ENCODE measurements at places on chromosomes 7 and 10. TPM values are rescaled to one million over a fixed set of nuclear protein-coding genes. Genes with fewer than 3 reads are reported as not detected.

DNA sequence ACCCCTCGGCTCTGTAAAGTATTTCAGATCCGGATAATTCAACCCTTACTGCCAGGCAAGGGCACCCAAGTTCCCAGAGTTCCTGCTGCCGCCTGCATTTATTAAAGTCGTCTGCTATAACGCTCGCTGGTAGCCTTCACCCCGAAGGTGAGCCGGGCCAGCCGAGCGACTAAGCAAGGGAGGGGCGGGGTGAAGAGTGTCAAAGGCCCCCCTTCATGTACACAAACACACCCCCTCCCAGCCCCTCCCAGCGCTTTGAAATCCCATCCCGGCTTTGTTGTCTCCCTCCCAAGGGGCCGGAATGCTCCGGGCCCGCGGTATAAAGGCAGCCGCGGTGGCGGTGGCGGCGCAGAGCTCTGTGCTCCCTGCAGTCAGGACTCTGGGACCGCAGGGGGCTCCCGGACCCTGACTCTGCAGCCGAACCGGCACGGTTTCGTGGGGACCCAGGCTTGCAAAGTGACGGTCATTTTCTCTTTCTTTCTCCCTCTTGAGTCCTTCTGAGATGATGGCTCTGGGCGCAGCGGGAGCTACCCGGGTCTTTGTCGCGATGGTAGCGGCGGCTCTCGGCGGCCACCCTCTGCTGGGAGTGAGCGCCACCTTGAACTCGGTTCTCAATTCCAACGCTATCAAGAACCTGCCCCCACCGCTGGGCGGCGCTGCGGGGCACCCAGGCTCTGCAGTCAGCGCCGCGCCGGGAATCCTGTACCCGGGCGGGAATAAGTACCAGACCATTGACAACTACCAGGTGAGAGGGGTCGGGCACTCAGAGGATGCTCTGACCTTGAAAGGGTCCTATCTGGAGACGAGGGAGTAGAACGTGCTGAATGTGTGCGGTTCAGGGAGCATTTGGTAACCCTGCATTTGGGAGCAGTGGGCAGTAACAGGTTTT, at the start of gene DKK1:
Gene DKK1, plus strand, starts transcription at position 349 of the 889 bp plus-strand sequence. Its CDS starts 154 bp downstream, at position 503.
- peaks cover 75% of the 10 kb centered on the region for H3K27me3 ChIP-seq
- H3K4me3 ChIP-seq: peak within 1 kb of the TSS; percentile 84
- H3K27ac ChIP-seq: peak within 1 kb of the TSS; percentile 57
- no peaks in the 10 kb centered on the region for H3K36me3 ChIP-seq
- peaks cover 31% of the 10 kb centered on the region for H3K4me1 ChIP-seq
- peak; percentile 41 for DNase-seq

- no peaks in the 10 kb centered on the region for H3K27me3 ChIP-seq
- peaks cover 29% of the 10 kb centered on the region for H3K4me1 ChIP-seq
- H3K27ac ChIP-seq: peak overlapping the region; percentile 51
- no peak for DNase-seq
- H3K36me3 ChIP-seq: no peaks in the 10 kb centered on the region
- no peak overlapping the region for H3K4me3 ChIP-seq
Measured at GRCh38 chr7:80876894-80877414, 41.9 kb downstream of the SEMA3C start.

- H3K27me3 ChIP-seq: no peaks in the 10 kb centered on the region
- H3K4me1 ChIP-seq: no peaks in the 10 kb centered on the region
- H3K4me3 ChIP-seq: no peak overlapping the region
- no peak for DNase-seq
- H3K27ac ChIP-seq: no peak overlapping the region
Measured at GRCh38 chr10:70652761-70653657, 19.3 kb upstream of the ADAMTS14 start.

The FXYD4 gene
- not detected for total RNA-seq

DNA sequence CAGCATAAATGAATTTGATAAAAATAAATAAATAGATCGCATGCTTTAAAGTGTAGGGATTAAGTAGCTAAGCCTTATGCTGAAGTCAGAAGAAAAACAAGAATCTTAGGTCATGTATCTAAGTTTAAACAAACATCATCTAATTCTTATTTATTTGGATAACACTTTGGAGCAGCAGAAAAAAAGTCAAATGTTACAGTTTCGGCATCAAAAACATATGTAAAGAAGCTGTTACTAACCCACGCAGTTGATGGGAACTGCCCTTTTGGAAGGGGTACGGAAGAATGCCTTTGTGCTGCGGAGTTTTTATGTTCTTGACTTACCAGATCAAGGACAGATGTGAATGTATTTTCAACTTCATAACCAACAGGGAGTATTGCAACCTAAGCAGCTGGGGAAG, 37.3 kb upstream of the HABP2 start:
- H3K27me3 ChIP-seq: peaks cover 5% of the 10 kb centered on the region
- H3K27ac ChIP-seq: no peak overlapping the region
- DNase-seq: no peak
- peaks cover 6% of the 10 kb centered on the region for H3K36me3 ChIP-seq

DNA sequence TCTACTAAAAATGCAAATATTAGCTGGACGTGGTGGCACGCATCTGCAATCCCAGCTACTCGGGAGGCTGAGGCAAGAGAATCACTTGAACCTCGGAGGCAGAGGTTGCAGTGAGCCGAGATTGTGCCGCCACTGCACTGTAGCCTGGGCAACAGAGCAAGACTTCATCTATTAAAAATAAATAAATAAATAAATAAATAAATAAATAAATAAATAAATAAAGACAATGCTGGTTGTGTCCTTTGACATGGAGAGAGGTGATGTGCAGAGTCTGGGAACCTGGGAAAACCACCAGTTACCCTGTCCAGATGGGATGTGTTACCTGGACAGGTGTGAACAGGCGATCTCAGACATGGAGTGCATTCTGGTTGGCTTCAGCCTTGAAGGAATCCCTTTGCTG, 102.5 kb downstream of the COBL start:
- no peak for DNase-seq
- H3K27ac ChIP-seq: no peak overlapping the region
- no peaks in the 10 kb centered on the region for H3K27me3 ChIP-seq
- no peaks in the 10 kb centered on the region for H3K4me1 ChIP-seq
- no peak overlapping the region for H3K4me3 ChIP-seq
- H3K36me3 ChIP-seq: no peaks in the 10 kb centered on the region

The ANKRD2 gene
- not detected for total RNA-seq

DNA sequence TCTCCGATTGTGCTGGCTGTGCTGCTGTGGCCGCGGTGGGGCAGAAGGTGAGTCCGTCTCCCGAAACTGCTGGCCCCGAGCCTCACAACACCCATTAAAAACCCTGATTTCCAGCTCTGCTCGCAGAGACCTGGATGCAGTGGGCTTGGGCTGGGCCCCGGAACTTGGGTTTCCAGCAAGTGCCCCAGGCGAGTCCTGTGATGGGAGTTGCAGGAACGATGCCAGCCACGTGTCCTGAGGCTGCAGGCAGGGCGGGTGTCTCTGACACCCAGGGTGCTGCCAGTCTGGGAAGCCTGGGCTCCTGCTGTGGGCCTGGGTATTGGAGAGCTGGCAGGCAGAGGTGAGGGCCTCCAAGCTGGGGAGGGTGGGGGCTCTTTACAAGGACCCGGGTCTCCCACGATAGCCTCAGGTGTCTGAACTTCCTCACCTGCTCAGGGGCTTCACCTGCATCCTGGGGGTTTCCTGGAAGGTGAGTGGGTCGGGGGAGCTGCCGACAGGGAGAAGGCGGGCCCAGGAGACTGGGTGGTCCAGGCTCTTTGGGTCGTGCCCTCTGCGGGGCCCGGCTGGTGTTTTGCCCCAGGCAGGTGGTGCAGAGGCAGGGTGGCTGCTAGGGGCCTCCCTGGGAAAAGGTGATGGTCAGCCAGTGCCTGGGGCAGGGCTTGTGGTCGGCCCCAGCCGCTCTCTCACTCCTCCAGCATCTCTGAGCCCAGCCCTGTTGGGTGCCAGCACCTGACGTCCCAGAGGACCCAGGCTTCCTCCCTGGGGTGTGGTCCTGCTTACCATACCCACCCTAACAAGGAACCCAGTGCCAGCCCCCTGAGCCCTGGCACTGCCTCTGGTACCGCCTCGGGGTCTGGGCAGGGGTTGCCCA, 180.3 kb downstream of the DNAJB6 start:
- no peak overlapping the region for H3K4me3 ChIP-seq
- H3K4me1 ChIP-seq: peaks cover 34% of the 10 kb centered on the region
- H3K27ac ChIP-seq: no peak overlapping the region
- H3K36me3 ChIP-seq: no peaks in the 10 kb centered on the region
- no peaks in the 10 kb centered on the region for H3K27me3 ChIP-seq

GRCh38 chr7:154836021-154836448, 166.9 kb downstream of the PAXIP1 start:
- peaks cover 29% of the 10 kb centered on the region for H3K27me3 ChIP-seq
- DNase-seq: no peak
- H3K27ac ChIP-seq: no peak overlapping the region
- no peaks in the 10 kb centered on the region for H3K36me3 ChIP-seq
- H3K4me1 ChIP-seq: no peaks in the 10 kb centered on the region
- H3K4me3 ChIP-seq: no peak overlapping the region

DNA sequence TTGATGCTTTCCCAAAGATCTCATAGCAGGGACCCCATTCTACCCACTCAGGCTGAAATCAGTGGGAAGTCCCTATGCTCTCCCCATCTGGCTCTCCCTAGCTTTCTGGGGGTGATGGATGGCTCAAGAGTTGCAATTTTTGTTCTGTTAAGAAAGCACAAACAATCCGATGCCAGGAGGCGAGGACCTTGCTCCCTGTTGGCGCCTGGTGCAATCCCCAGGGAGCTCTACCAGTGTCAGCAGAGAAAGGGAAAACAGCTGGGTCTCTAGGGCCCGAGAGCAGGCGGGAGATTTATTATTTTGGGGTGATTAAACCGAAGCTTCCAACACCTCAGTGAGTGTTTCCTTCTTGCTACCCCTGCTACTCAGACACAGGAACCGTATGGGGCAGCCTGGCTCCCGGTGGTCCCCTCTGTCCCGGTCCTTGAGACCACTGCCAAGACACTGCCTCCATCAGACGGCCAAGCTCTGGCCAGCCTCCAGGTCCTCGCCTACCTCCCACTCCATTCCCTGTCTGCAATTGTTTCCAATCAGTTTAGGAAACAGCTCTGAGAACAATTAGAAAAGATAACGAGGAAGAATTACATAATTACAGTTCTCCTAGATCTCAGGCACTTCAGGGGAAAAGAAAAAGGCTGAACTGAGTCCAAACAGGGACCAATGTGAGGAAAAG, 147.9 kb downstream of the PLXNA4 start:
- no peak overlapping the region for H3K27ac ChIP-seq
- DNase-seq: no peak
- H3K4me3 ChIP-seq: no peak overlapping the region
- H3K4me1 ChIP-seq: peaks cover 52% of the 10 kb centered on the region
- H3K27me3 ChIP-seq: no peaks in the 10 kb centered on the region

The LBX1 gene
- 1.0 TPM for total RNA-seq

The OR9A2 gene
- not detected for total RNA-seq

The ZNF22 gene
- 51.0 TPM for total RNA-seq

DNA sequence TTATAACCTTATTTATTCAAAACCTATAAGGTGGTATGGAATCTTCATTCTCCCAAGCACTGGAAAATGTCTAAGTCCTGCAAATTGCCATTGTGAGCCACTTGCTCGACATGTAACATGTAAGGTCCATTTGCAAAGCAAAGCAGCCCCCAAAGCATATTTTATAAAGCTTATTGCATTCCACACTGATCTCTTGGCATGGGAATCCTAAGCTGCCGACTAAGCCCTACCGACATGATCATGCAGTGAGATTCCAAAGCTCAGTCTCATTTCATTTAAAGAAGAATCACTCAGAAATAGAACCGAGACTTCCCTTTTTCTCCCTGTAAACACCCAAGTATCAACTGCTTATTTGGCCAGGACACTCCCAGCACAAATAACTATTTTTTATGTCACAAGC, 333.4 kb upstream of the MYO3A start:
- no peak for DNase-seq
- no peak overlapping the region for H3K27ac ChIP-seq
- no peaks in the 10 kb centered on the region for H3K27me3 ChIP-seq

DNA sequence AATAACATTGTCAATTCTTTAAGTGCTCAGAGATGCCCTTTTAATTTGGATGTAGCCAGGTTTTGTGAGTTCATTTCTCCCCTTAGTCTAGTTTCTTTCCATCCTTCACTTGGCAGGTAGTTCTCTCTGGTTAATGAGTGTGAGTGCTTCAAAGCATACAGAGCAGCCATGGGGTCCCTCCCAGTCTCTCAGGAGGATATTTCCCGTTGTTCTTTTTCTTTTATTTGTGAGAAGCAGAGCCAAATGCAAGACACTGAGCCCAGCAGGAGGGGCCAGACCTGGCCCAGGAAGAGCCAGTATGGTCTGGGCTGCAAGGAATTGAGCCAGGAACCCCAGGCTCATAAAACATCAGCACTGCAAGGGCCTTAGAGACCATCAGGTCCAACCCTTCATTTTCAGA, 52.4 kb downstream of the PLCE1 start:
- no peak overlapping the region for H3K4me3 ChIP-seq
- H3K4me1 ChIP-seq: peaks cover 3% of the 10 kb centered on the region
- no peaks in the 10 kb centered on the region for H3K27me3 ChIP-seq
